T-helper 1 cell (primary cell): ENCODE measurements at places on chromosomes 16 and 17.

- no peak for DNase-seq
These were observed 47.8 kb downstream of the BMERB1 start for GRCh38 chr16:15482068-15482747.

DNA sequence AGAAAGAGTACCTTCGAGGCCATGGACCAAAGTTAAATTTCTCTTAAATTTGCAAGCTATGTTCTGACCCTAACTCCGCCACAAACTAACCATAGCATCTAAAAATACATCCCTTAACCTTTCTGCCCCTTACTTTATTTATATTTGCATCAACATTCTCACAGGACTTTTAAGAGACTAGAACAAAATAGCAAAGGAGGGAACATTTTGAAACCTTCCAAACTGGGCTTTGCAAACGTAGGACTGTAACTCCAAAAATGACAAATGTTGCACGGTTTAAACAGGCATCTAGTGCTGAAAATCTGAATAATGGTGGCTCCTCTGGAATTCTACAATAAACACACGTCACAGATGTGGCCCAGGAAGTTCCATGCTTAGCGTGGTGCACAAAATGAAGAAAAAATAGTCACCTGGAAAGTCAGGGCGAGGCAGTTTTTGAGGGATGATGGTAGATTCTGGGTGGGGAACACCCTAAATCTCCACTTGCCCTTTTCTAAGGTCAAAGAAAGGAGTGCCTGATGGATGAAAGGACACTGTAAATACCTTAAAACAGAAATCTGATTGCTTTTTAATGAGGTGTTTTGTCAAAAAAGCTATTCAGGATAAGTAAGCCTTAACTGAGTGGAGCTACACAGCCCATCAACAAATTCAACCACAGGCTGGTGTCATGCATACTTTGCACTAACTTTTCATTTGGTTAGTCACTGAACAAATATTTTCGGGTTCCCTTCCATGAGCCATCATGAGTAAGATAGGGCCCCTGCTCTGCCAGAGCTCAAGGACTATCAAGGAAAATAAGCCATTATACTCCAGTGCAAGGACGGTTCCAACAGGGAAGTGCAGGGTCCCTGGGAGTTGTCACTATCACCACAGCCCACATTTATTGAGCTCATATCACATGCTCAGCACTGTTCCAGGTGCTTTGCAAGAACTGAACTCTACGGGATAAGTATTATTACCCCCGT, 21.2 kb downstream of the ARHGAP17 start:
- DNase-seq: no peak

DNA sequence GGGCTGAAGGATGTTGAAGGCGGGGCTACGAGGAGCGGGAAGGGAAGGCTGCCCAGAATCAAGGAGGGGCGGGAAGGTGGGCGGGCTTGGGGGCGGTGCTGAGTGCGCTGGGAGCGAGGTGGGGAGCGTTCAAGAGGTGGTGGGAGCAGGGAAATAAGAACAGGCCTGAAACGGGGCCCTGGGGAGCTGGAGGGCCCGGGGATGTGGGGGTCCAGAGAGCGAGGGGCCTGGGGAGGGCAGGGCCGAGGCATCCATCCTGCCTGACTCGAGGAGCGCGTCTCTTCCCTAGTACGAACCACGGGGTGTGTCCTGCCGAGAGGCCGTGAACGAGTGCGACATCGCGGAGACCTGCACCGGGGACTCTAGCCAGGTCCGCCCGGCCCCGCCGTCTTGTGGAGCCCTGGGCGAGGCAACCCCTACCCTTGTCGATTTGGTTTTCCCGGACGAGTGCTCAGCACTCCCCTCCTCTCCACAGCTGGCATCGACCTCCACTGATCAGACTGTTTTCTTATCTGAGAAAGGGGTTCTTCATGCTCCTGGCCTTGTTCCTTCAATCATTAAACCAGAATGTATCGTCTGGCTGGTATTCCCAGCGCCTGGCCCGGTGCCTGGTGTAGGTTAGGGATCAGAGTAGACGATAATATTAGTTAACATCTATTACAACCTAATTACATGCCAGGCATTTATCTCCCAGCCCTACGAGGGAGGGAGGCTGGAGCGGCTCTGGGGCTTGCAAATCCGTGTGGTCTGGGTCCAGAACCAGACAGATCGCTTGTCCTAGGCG, 17.2 kb downstream of the ADAM11 start:
- DNase-seq: peak; percentile 93

GRCh38 chr16:19316846-19317245, 31.3 kb downstream of the CLEC19A start:
- DNase-seq: no peak

DNA sequence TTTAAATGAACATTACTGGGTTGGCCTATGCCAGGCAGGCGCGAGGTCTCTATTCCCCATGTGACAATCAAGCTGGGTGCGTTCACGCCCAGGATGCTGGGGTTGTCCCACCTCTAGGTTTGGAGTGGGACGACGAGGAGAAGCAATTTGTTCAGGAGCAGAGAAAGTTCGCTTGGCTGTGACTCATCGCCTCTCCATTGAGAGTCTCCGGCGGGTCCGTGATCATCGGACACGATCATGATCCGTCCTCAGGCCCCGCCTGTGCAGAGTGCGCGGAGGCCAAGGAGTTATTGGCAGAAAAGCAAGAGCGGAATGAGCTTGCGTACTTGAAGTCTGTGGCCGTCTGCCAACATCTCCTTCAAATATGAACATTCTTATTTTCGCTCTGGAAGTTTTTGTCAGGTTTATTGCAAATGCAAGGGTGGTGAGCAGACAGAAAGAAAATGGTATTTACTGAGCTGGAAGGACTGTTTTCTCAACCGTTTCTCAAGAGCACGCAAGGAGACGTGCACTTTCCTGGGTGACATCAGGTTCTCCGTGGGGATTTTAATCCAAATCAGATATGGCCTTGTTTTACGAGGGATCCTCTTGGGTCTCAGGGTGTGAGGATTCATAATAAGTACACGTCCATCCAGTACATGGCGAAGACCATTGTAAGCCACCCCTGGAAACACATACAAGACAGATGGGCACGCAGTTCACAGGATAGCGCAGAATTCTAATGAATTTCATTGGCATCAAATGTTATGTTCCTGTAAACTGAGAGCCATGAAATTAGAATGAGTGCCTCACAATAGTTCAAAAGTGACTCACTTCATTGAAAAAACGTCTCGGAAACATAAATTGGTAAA, 70.1 kb upstream of the CREBBP start:
- no peak for DNase-seq

DNA sequence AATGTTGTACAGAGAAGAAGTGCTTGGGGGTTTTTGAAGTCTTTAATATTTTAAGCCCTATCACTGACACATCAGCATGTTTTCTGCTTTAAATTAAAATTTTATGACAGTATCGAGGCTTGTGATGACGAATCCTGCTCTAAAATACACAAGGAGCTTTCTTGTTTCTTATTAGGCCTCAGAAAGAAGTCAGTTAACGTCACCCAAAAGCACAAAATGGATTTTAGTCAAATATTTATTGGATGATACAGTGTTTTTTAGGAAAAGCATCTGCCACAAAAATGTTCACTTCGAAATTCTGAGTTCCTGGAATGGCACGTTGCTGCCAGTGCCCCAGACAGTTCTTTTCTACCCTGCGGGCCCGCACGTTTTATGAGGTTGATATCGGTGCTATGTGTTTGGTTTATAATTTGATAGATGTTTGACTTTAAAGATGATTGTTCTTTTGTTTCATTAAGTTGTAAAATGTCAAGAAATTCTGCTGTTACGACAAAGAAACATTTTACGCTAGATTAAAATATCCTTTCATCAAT, 57.8 kb downstream of the HLF start:
- DNase-seq: no peak

DNA sequence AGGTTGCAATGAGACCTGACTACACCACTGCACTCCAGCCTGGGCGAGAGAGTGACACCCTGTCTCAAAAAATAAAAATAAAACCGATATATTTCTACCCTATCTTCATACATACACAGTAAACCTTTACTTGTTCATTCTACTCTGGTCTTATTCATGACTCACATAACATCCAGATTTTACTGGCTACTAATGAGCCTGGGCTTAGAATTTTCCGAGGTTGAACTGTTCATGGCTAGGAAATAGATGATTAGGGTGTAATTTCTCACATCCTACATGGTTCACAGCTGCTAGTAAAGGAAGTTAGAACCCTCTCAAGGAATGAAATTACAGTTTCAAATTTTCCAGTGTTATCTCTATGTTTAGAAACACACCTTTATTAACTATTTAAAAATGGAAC, 14.7 kb downstream of the GSPT1 start:
- DNase-seq: no peak

DNA sequence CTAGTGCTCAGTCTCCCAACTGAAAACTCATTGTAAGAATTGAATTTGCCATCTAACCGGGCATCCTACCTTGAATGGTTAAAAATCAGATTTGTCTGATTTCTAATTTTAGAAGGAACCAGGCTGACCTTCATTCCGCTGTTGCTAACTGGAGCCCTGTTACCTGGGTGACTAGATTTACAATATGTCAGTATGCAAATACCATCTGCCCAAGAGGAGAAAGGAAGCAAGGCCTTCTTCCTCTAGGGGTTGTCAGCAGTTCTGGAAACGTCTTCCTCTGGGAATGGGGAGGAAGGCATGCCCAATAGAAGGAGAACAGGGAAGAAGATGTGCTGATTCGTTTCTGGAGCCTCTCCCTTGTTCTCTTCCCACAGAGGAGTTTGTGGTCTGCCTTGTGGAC, 137.9 kb downstream of the PITPNC1 start:
- no peak for DNase-seq

- no peak for DNase-seq
These were observed 60.9 kb upstream of the FAM20A start for GRCh38 chr17:68662037-68662432.

DNA sequence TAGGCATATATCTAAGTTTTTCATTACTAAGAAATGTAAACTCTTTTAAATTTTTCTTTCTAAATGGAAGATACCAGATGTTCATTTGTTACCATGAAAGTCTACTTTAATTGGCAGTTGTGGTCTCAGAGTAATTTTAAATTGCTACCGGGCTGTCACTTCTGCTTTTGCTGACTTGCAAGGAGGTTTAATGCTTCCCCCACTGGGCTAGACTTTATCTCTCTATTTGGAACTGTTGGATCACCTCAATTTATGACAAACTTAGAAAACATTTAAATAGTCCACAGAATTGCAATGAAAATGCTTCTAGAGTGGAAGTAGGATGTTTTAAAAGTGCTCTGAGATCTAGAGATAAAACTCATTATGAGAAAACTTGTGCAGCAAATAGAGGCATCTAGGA, 479.8 kb upstream of the GOT2 start:
- no peak for DNase-seq

DNA sequence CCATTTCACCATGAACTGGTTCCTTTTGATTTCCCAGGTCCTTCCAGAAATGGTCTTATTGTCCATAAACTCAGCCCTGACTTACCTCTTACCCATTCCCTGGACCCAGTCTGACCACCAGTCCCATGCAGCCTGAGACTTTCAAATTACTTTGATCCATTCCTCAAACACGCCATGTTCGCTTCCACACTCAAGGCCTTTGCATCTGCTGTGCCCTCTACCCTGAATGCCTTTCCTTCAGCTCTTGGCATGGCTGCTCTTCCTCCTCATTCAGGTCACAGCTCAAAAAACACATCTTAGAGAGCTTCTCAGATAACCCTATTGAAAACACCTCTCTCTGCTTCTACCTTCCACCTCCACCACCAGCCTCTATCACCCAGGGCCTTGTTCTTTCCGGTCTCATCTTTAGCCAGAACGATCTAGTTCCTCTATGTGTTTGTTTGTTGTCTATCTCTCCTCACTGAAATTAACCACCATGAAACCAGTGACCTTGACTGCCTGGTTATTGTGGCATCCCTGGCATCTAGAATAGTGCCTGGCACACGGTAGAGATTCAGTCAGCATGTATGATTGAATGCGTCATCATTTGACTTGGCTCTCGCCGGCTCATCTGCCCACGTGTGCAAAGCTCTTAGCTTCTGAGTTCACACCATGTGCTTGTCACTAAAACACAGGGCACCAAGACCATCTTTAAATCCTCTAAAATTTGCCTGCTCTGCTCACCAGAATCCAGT, 12.8 kb downstream of the CRYM start:
- DNase-seq: no peak

- DNase-seq: no peak
These were observed 478.8 kb upstream of the CCL2 start for GRCh38 chr17:33776304-33776703.

DNA sequence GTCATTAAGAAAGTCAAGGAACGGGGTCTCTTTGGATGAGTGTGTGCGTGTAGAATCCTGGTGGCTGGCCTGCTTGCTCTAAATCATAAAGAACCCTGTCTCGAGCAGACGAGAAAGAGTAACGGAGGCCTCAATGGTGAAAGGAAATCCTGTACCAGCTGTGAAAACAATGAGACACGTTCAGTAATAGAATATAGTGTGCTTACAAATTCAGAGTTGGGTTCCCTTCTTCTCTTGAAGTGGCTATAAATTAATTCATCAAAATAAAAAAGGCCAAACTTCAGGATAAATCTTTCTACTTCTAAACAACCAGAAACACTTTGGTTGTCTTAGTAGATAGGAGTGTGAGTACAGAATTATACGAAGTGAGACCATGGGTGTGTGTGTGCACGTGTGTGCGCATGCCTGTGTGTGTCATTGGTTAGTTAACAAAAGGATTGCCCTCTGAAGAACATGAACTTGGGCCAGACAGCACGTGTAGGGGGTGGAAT, 48.5 kb downstream of the WWOX start:
- DNase-seq: no peak

DNA sequence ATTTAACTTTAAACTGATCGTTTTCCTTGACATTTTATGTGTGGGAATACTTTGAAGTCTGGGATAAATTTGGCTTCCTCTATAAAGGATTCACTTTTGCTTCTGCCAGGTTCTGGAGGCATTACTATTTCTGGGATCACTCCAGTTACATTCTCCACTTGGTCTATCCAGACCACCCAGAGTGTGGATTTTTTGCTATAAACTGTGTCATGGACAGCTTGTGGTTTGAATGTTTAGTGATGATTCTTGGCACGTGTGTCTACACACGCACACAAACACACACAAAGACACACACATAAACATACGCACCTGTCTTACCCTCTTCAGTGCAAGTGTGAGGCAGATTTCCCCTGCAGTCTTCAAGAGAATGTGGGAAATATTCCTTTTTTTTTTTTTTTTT, 27.4 kb upstream of the MSI2 start:
- DNase-seq: no peak

DNA sequence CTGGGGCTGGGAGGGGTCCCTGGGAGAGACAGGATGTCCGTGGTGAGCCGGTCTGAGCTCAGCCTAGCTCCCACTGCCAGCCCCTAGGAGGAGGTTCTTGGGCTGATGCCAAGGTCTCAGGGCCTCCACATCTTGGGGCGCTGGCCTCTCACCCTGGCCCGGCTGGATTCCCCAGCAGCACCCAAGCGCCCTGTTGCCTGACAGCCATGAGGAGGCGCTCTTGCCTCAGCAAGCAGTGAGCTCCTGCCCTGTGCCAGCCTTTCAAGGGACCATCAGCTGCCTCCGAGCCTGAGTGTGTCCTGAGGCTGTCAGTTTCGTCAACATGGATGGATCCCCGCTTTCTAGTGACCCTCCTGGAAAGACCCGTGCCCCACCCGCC, 234.9 kb upstream of the CIBAR2 start:
- no peak for DNase-seq

- no peak for DNase-seq
These were observed 65.0 kb downstream of the HS3ST2 start for GRCh38 chr16:22878955-22879354.

- DNase-seq: peak; percentile 56
These were observed 1.4 kb upstream of the KANSL1 start for GRCh38 chr17:46194393-46195216.
